HFFc6 (cell line): ENCODE measurements at places on chromosomes 7 and 10. TPM values are rescaled to one million over a fixed set of nuclear protein-coding genes. Genes with fewer than 3 reads are reported as not detected.

The GPR146 gene
- total RNA-seq: 0.26 and 0.65 TPM in 2 replicates

The SPDYE11 gene
- not detected in 3 replicates for total RNA-seq

The CDK1 gene
- 16.4 to 41.0 TPM (median 38.0 TPM) in 3 replicates for total RNA-seq

The TEX47 gene
- total RNA-seq: not detected in 3 replicates

The IDI2 gene
- not detected in 2 replicates for total RNA-seq

The GSDME gene
- 41.5 to 50.3 TPM (median 43.3 TPM) in 3 replicates for total RNA-seq

The SMIM30 gene
- 51.4 to 59.7 TPM (median 55.3 TPM) in 3 replicates for total RNA-seq

The CHST3 gene
- total RNA-seq: 38.8 to 46.2 TPM (median 46.0 TPM) in 3 replicates

The RALA gene
- 43.3 to 53.9 TPM (median 43.8 TPM) in 3 replicates for total RNA-seq

The KLF14 gene
- total RNA-seq: not detected in 3 replicates

The NUTM2B gene
- 0.32 to 0.64 TPM (median 0.41 TPM) in 3 replicates for total RNA-seq

The KCNH2 gene
- total RNA-seq: not detected in 3 replicates

The SDHAF3 gene
- total RNA-seq: 10.3 to 15.5 TPM (median 13.2 TPM) in 3 replicates

The STEAP1B gene
- total RNA-seq: 36.7 and 89.5 TPM in 2 replicates

The RBP3 gene
- total RNA-seq: not detected in 3 replicates

The ANKRD2 gene
- 0.31 to 6.5 TPM (median 0.57 TPM) in 3 replicates for total RNA-seq

The IQUB gene
- total RNA-seq: 0.08 TPM in 1 of 2 replicates, not detected in the other

The IL2RA gene
- not detected in 3 replicates for total RNA-seq

The FAM20C gene
- 23.5 to 32.2 TPM (median 23.8 TPM) in 3 replicates for total RNA-seq

The VGF gene
- 0.26 and 0.63 TPM in 2 replicates for total RNA-seq

The ACADSB gene
- 15.3 to 24.3 TPM (median 23.1 TPM) in 3 replicates for total RNA-seq

The DNAH11 gene
- 0.74 to 2.7 TPM (median 1.2 TPM) in 3 replicates for total RNA-seq

The FAM25A gene
- total RNA-seq: not detected in 3 replicates

The LBX1 gene
- not detected in 3 replicates for total RNA-seq

The DRGX gene
- 0.14 to 0.51 TPM (median 0.35 TPM) in 3 replicates for total RNA-seq

The SPAM1 gene
- not detected in 3 replicates for total RNA-seq

The FAM171A1 gene
- total RNA-seq: 30.8 to 51.0 TPM (median 35.9 TPM) in 3 replicates

The GPR15LG gene
- total RNA-seq: not detected in 3 replicates

The HMX3 gene
- total RNA-seq: not detected in 3 replicates

The ZYX gene
- total RNA-seq: 481 to 553 TPM (median 534 TPM) in 3 replicates

The CYP2C18 gene
- not detected in 2 replicates for total RNA-seq
